Activated CD4-positive, alpha-beta T cell treated with anti-CD3 and anti-CD28 coated beads, Interleukin-2, amount 10 ng/mL, durations not matched to agents 7 days and 5 days (primary cell): ENCODE measurements at places on chromosomes 4 and X. TPM values are rescaled to one million over a fixed set of nuclear protein-coding genes. Genes with fewer than 3 reads are reported as not detected.
A peak's percentile ranks its signal among the peaks of the same experiment; 100 is the strongest.

PLAC8 gene
- total RNA-seq = 395 TPM

LUZP4 gene
- total RNA-seq = not detected

GRCh38 chrX:145003443-145003842, 243.9 kb upstream of the SPANXN1 start:
- no peaks in the 10 kb centered on the region for H3K36me3 ChIP-seq
- no peaks in the 10 kb centered on the region for H3K27me3 ChIP-seq
- H3K27ac ChIP-seq = no peak overlapping the region
- H3K4me3 ChIP-seq = no peak overlapping the region
- no peak for DNase-seq

GRCh38 chr4:184745831-184746795, 12.2 kb upstream of the CENPU start:
- DNase-seq = peak; percentile 86
- H3K27me3 ChIP-seq = no peaks in the 10 kb centered on the region
- peak overlapping the region; percentile 65 for H3K27ac ChIP-seq
- H3K4me3 ChIP-seq = no peak overlapping the region
- no peaks in the 10 kb centered on the region for H3K36me3 ChIP-seq
